Glutamatergic neuron (in vitro differentiated cells): ENCODE measurements at places on chromosomes 13 and 19.
A peak's percentile ranks its signal among the peaks of the same experiment; 100 is the strongest.

DNA sequence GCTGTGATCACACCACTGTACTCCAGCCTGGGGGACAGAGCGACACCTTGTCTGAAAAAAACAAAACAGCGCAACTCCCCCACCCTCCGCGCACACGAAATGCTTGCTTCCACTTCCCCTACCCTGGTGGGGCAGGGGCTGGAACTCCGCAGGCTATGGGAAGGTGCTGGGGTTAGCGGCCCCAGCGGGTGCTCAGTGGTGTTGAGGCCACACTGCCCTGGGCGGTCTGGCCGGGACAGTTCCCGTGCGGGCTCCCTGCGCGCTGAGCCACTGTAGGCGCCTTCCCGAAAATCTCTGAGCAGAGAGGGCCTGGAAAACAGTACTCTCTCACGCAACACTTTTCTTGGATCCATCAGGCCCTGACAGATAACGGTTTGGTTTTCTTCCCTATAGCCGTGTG, 1.1 kb upstream of the WTIP start:
- no peak overlapping the region for H3K4me3 ChIP-seq
- no peaks in the 10 kb centered on the region for H3K36me3 ChIP-seq
- peaks cover 2% of the 10 kb centered on the region for H3K4me1 ChIP-seq
- peaks cover 17% of the 10 kb centered on the region for H3K27me3 ChIP-seq
- no peak overlapping the region for H3K27ac ChIP-seq

GRCh38 chr19:3658004-3658869, 31.6 kb upstream of the CACTIN start:
- peaks cover 16% of the 10 kb centered on the region for H3K27me3 ChIP-seq
- peaks cover 7% of the 10 kb centered on the region for H3K36me3 ChIP-seq
- DNase-seq = no peak

- H3K36me3 ChIP-seq = no peaks in the 10 kb centered on the region
- DNase-seq = no peak
- H3K4me1 ChIP-seq = peaks cover 46% of the 10 kb centered on the region
- no peak overlapping the region for H3K4me3 ChIP-seq
- peaks cover 6% of the 10 kb centered on the region for H3K27me3 ChIP-seq
Measured at GRCh38 chr13:30725326-30726085, 9.8 kb upstream of the ALOX5AP start.

GRCh38 chr13:98977568-98978265, at the start of gene DOCK9:
DOCK9 (minus strand) TSS chr13:98978064; CDS start chr13:98977909, 155 bp downstream.
- no peak within 1 kb of the TSS for H3K4me3 ChIP-seq
- no peak within 1 kb of the TSS for H3K27ac ChIP-seq
- H3K36me3 ChIP-seq = no peaks in the 10 kb centered on the region

- no peak overlapping the region for H3K27ac ChIP-seq
- no peak for DNase-seq
- H3K27me3 ChIP-seq = no peaks in the 10 kb centered on the region
Measured at GRCh38 chr13:59883885-59884284, 279.8 kb downstream of the DIAPH3 start.

GRCh38 chr19:35106291-35106583, 9.4 kb upstream of the FXYD3 start:
- DNase-seq = no peak
- H3K36me3 ChIP-seq = no peaks in the 10 kb centered on the region
- H3K4me1 ChIP-seq = peaks cover 4% of the 10 kb centered on the region
- no peaks in the 10 kb centered on the region for H3K27me3 ChIP-seq
- H3K4me3 ChIP-seq = no peak overlapping the region

DNA sequence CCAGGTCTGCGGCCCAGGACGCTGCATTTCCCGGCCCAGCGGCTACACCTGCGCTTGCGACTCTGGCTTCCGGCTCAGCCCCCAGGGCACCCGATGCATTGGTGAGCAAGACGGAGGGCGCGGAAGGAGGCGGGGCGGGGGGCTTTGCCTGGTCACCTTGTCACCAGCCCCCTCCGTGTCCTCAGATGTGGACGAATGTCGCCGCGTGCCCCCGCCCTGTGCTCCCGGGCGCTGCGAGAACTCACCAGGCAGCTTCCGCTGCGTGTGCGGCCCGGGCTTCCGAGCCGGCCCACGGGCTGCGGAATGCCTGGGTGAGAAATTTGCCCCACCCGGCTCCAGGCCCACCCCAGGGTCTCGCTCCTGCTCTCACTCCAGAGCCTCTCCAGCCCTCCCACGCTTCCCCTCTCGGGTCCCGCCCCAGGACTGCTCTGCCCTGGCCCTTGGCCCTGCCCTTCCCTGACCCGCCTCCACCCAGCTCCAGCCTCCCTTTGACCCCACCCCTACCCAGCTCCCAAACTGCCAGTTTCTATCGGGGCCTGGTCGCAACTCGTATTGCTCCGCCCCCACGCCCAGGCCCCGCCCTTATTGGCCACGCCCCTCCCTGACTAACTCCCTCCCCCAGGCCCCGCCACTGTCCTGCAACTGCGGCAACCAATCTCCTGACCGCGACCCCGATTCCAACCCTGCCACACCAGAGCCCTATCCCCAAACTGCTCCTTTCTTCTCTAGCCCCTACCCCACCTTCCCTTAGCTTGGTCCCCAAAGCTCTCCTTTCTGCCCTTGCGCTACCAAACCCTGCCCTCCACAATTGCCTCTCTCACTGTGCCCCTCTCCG, 8.6 kb downstream of the LTBP4 start:
- DNase-seq = peak; percentile 89
- H3K4me3 ChIP-seq = peak overlapping the region; percentile 75
- peaks cover 6% of the 10 kb centered on the region for H3K36me3 ChIP-seq
- peaks cover 7% of the 10 kb centered on the region for H3K4me1 ChIP-seq

- H3K27me3 ChIP-seq = peaks cover 21% of the 10 kb centered on the region
- peaks cover 4% of the 10 kb centered on the region for H3K36me3 ChIP-seq
- DNase-seq = peak; percentile 79
- peaks cover 53% of the 10 kb centered on the region for H3K4me1 ChIP-seq
Measured at GRCh38 chr13:111115061-111115964, at the start of gene ARHGEF7. ARHGEF7 (plus strand) TSS chr13:111115310; CDS start chr13:111115527, 217 bp downstream.
